Activated T-helper 2 cell treated with anti-CD3 and anti-CD28 coated beads, Interferon-gamma antibody, Interleukin-2, Interleukin-4, amounts not matched to agents 10 μg/mL and 5 μg/mL and 100 μg/mL, durations not matched to agents 14 hours and 24 hours and 36 hours (primary cell): ENCODE measurements at places on chromosomes 6 and 20. TPM values are rescaled to one million over a fixed set of nuclear protein-coding genes. Genes with fewer than 3 reads are reported as not detected.

WRNIP1 gene
- total RNA-seq = 47.2 and 47.8 TPM in 2 replicates

THEMIS gene
- 10.2 and 10.3 TPM in 2 replicates for total RNA-seq

GATA5 gene
- not detected in 2 replicates for total RNA-seq

ADTRP gene
- total RNA-seq = 0.67 and 1.6 TPM in 2 replicates

UTRN gene
- 48.6 and 54.6 TPM in 2 replicates for total RNA-seq

DNA sequence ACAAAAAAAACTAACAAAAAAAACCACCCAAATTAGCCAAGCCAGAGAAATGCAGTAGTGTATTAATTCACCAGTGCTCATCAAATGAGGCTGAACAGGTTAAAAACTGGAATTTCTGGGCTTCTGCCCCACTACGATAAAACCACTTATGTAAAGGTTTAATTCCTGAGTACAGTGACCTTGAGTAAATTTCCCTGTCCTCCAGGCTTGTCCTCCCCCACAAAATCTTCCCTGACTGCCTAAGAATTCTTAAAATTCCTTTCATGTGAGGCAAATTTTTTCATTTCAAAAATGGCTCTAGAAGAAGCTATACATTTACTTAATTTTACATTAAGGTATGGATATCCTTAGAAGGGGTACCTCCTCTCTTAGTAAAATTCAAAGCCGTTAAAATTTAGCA, 80.1 kb upstream of the ID4 start:
- H3K36me3 ChIP-seq = no peaks in the 10 kb centered on the region
- no peak for DNase-seq
- no peak overlapping the region for H3K27ac ChIP-seq
- H3K27me3 ChIP-seq = no peaks in the 10 kb centered on the region
- no peak overlapping the region for H3K4me3 ChIP-seq
- no peaks in the 10 kb centered on the region for H3K4me1 ChIP-seq

GRCh38 chr6:143621159-143621873, 56.4 kb upstream of the PHACTR2 start:
- no peak for DNase-seq
- no peak overlapping the region for H3K4me3 ChIP-seq
- H3K27ac ChIP-seq = no peak overlapping the region
- peaks cover 22% of the 10 kb centered on the region for H3K4me1 ChIP-seq

DNA sequence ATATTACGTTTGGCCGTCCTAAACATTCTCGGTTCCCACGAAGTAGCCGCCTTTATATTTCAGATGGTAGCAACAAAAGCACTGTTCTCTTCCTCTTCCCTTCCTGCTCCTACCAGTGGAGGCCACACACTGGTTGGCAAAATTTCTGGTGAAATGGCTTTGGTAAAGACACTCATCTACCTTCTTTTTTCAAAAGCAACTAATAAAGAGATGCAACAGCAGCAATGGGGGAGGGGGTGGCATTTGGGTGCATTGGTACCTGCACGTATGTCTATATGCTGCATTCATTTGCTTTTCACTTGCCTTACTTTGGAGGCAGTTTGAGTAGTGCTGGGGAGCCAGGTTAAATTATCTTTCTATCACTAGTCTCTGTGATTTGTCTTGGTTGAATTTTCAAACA, 6.0 kb downstream of the POU3F2 start:
- DNase-seq = no peak
- H3K4me3 ChIP-seq = no peak overlapping the region
- peaks cover 80% of the 10 kb centered on the region for H3K27me3 ChIP-seq
- no peak overlapping the region for H3K27ac ChIP-seq

- peaks cover 23% of the 10 kb centered on the region for H3K4me1 ChIP-seq
- H3K27ac ChIP-seq = peak overlapping the region; percentile 62
- no peak for DNase-seq
- peaks cover 22% of the 10 kb centered on the region for H3K36me3 ChIP-seq
These were observed 504 bp downstream of the VPS16 start for GRCh38 chr20:2840967-2841531.

DNA sequence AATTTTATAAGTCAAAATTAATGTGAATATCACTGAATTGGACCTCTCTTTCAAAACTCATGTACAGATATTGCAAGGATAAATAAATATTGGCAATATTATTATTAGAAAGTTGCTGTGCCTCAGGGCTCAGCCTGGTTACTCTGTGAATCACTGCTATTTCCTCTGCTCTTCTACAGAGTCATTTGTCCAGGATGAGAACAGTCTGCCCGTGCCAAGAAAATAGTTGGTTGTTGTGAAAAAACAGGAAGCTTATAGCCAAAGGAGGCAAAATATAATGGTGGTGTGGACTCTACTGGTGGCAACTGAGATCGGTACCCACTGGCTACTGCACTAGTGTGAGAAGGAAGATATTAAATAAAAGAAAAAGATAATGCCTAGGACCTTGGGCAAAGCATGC, 93.6 kb downstream of the RIMS1 start:
- H3K27me3 ChIP-seq = no peaks in the 10 kb centered on the region
- H3K4me3 ChIP-seq = no peak overlapping the region
- H3K4me1 ChIP-seq = no peaks in the 10 kb centered on the region
- no peaks in the 10 kb centered on the region for H3K36me3 ChIP-seq
- H3K27ac ChIP-seq = no peak overlapping the region

DNA sequence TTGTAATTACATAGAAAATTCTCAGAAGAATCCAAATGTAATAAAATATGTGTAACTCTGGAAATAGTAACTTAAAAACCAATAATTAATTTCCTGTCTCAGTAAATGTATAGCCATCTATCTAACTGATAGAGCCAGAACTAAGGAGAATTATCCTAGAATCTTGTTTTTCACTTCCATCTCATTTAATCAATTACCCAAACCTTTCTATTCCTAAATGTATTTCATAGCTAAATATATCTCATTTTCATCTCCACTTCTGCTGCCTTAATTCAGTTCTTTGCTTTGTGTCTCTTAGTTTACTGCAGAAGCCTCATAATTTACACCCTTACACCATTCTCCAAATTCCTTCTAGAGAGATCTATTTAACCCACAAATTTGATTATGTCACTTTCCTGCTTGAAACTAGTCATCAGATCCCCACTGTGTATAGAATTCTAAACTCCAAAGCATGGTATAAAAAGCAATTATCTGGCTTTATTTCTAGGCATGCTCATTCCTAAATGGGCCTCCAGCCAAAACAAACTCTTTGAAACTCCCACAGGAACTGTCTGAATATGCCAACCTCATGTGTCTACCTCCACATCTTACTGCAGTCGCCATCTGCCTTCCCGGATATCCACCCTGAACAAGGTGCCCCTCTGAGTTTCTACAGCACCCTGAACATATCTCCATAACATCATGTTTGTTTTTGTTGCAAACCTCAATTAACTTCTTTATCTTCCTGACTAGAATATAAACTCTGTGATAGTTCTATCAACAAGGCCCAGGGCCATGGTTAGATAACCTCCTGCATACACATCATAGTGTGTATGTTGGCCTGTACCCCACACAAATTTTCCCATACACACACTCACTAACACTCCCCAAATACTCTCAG, 70.5 kb upstream of the ADTRP start:
- no peak overlapping the region for H3K27ac ChIP-seq
- no peaks in the 10 kb centered on the region for H3K36me3 ChIP-seq
- no peak overlapping the region for H3K4me3 ChIP-seq
- H3K27me3 ChIP-seq = no peaks in the 10 kb centered on the region
- no peak for DNase-seq

DNA sequence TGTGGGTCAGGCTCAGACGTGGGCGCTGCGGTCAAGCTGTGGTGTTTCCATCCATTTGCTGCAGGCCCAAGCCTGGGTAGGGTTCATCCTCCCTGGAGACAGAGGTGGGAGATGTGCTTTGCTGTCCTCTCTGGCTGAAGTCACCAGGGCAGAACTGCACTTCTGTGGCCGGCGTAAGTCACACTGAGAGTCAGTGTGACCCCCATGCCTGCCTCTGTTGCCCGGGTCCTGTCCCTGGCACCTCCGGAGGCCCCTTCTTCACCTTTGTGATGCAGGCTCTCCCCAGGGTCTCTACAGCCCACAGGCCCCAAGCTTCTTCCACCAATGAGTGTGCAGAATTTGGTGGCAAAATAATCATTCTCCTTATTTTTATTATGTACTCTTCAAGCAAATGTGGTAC, 53.8 kb upstream of the DACT2 start:
- DNase-seq = no peak
- H3K27me3 ChIP-seq = peaks cover 4% of the 10 kb centered on the region
- no peaks in the 10 kb centered on the region for H3K36me3 ChIP-seq
- no peak overlapping the region for H3K27ac ChIP-seq
- no peak overlapping the region for H3K4me3 ChIP-seq
- H3K4me1 ChIP-seq = no peaks in the 10 kb centered on the region

- no peaks in the 10 kb centered on the region for H3K4me1 ChIP-seq
- no peaks in the 10 kb centered on the region for H3K36me3 ChIP-seq
- DNase-seq = no peak
- H3K27ac ChIP-seq = no peak overlapping the region
- H3K27me3 ChIP-seq = no peaks in the 10 kb centered on the region
- H3K4me3 ChIP-seq = no peak overlapping the region
These were observed 209.7 kb downstream of the SMOC2 start for GRCh38 chr6:168650671-168651111.

DNA sequence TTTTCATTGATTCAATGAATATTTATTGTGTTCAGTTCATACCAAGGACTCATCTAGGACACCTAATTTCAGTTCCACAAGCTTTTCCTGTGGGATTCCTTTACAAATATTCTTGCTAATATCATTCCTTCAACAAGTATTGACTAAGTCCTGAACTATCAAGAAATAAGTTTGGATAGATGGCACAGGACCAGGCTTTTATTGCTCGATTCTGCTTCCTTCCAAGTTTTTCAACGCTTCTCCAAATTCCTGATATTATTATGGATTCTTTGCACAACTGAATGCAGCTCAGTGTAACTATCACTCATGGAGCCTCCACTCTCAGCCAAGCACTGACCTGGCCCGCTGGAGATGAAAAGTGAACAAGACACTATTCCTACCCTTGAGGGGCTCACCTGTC, 32.7 kb upstream of the COL21A1 start:
- no peaks in the 10 kb centered on the region for H3K27me3 ChIP-seq
- H3K4me1 ChIP-seq = no peaks in the 10 kb centered on the region
- DNase-seq = no peak
- no peaks in the 10 kb centered on the region for H3K36me3 ChIP-seq
- no peak overlapping the region for H3K27ac ChIP-seq

GRCh38 chr6:158853072-158853879, 34.1 kb upstream of the EZR start:
- no peaks in the 10 kb centered on the region for H3K27me3 ChIP-seq
- no peak overlapping the region for H3K27ac ChIP-seq

GRCh38 chr20:60172346-60172984, 214.2 kb downstream of the CDH26 start:
- no peaks in the 10 kb centered on the region for H3K4me1 ChIP-seq
- DNase-seq = no peak
- H3K36me3 ChIP-seq = no peaks in the 10 kb centered on the region
- no peak overlapping the region for H3K27ac ChIP-seq

GRCh38 chr20:61131944-61132343, 120.1 kb upstream of the CDH4 start:
- H3K27me3 ChIP-seq = no peaks in the 10 kb centered on the region
- no peak overlapping the region for H3K4me3 ChIP-seq
- H3K4me1 ChIP-seq = no peaks in the 10 kb centered on the region
- H3K27ac ChIP-seq = no peak overlapping the region

DNA sequence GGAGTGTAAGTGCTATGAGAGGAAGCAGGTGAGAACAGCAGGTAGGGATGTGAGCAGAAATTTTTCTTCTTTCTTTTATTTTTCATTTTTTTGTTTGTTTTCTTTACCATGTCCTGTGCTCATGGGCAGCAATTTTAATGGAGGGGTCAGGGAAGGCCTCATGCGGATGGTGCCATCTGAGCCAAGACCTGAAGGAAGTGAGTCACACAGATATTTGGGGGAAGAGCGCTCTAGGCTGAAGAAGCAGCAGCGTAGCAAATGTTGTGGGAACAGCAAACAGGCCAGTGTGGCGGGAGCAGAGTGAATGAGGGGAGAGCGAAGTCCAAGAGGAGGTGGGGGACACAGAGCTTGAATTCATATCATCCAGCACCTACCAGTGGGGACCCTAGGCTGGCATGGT, 12.7 kb downstream of the SPDEF start:
- H3K27ac ChIP-seq = no peak overlapping the region
- H3K4me3 ChIP-seq = no peak overlapping the region
- no peak for DNase-seq
- no peaks in the 10 kb centered on the region for H3K36me3 ChIP-seq
- no peaks in the 10 kb centered on the region for H3K27me3 ChIP-seq
- H3K4me1 ChIP-seq = no peaks in the 10 kb centered on the region

GRCh38 chr20:38991814-38992704, 29.9 kb downstream of the DHX35 start:
- DNase-seq = no peak
- no peak overlapping the region for H3K27ac ChIP-seq
- no peaks in the 10 kb centered on the region for H3K27me3 ChIP-seq
- H3K4me1 ChIP-seq = peaks cover 11% of the 10 kb centered on the region

GRCh38 chr6:43742931-43743632, 26.9 kb upstream of the VEGFA start:
- H3K27me3 ChIP-seq = peaks cover 10% of the 10 kb centered on the region
- no peaks in the 10 kb centered on the region for H3K36me3 ChIP-seq
- no peak for DNase-seq
- no peak overlapping the region for H3K27ac ChIP-seq
- no peaks in the 10 kb centered on the region for H3K4me1 ChIP-seq
- H3K4me3 ChIP-seq = no peak overlapping the region

- no peak for DNase-seq
- H3K4me3 ChIP-seq = no peak overlapping the region
- no peaks in the 10 kb centered on the region for H3K36me3 ChIP-seq
- H3K27ac ChIP-seq = no peak overlapping the region
- H3K27me3 ChIP-seq = no peaks in the 10 kb centered on the region
- no peaks in the 10 kb centered on the region for H3K4me1 ChIP-seq
These were observed 40.8 kb upstream of the MDFI start for GRCh38 chr6:41597246-41598000.

GRCh38 chr6:105995391-105995865, 90.7 kb upstream of the PRDM1 start:
- peak overlapping the region; percentile 81 for H3K27ac ChIP-seq
- peak overlapping the region; percentile 94 for H3K4me3 ChIP-seq
- no peak for DNase-seq
- no peaks in the 10 kb centered on the region for H3K36me3 ChIP-seq
- peaks cover 43% of the 10 kb centered on the region for H3K4me1 ChIP-seq

- no peak overlapping the region for H3K27ac ChIP-seq
- no peaks in the 10 kb centered on the region for H3K27me3 ChIP-seq
- peaks cover 43% of the 10 kb centered on the region for H3K4me1 ChIP-seq
- H3K4me3 ChIP-seq = no peak overlapping the region
These were observed 99.8 kb downstream of the TMEM242 start for GRCh38 chr6:157223511-157223910.

- H3K4me3 ChIP-seq = peak overlapping the region; percentile 67
- H3K36me3 ChIP-seq = no peaks in the 10 kb centered on the region
- peaks cover 56% of the 10 kb centered on the region for H3K27me3 ChIP-seq
- peaks cover 10% of the 10 kb centered on the region for H3K4me1 ChIP-seq
- no peak overlapping the region for H3K27ac ChIP-seq
These were observed 1.5 kb downstream of the TNFRSF21 start for GRCh38 chr6:47308198-47308517.
